EH (cell line): ENCODE measurements at places on chromosomes 16 and 17.

DNA sequence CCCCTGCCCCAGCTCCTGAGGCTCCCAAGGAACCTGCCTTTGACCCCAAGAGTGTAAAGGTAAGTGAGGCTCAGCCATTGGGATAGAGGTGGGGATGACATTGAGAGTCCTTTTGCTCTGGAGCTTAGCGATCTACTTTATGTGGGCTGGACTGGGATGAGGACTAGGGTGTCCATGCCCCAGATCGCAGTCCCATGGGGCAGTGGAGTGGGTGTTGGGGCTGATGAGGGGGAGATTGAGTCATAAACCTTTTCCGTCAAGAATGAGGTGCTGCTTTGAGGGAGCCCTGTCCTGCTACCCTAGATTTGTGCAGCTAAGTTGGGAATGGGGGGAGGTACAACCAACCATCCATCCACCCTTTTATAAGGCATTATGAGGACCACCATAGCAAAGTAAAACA is 351 bp downstream of the MYL4 start:
- no peak for DNase-seq

GRCh38 chr17:48459070-48459844 is 29.2 kb upstream of the SKAP1 start:
- no peak for DNase-seq

- no peak for DNase-seq
Observed at GRCh38 chr17:7789131-7789530, 44.9 kb upstream of the KDM6B start.

DNA sequence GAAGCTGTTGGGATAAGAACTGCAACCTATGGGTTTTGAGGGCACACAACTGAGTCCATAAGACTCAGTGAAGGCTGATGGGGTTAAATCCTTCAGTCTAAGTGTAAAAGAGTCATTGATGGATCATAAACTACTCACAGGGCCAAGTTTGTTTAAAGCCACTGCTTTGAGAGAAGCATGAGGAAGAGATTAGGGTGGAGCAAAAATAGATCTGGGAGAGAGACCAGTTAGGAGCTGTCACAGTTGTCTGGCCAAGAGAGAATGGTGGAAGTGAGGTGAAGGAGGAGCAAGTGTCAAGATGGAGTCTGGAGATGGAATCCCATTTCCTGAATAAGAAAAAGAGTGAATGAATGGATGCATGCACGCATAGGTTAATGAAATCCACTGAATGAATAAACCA is 379.1 kb upstream of the CDH11 start:
- DNase-seq = no peak

DNA sequence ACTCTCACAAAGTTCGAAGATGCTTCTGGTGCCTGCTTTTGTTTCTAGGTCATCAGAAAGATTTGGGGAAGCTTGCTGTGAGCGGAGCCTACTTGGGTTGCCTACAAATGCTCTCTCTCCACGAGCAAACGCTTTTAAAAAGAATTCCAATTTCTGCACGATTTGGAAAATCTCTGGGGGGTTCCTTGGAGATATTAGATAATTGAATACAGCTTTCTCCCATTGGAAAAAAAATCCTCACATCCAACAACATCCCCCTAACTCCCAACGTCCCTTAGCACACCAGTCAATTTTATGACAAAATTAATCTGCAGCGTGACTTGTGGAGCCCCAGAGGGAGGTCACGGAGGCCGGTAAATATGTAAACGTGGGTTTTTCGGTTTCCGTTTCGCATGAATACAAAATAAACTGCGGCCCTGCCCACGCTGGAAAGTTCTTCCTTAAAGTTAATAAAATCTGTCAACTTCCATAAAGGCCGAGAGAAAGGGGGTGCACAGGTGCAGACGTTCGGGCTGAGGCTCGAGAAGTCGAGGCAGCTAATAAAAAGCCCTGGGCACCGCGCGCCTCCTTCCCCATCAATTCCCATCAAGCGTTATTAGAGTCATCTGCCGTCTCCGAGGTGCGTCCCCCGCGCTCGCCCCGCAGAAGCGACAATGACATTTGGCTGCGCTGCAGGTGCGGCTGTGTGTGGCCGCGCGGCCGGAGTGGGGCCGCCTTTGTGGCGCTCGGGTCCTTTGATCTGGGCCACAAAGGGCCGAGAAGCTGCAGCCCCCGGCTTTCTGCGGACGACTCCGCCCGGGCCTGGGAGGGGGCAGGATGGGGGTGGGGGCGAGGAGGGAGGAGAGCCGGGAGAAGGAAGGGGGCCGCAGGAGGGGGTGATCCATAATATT is 37.6 kb downstream of the SALL1 start:
- DNase-seq = no peak

DNA sequence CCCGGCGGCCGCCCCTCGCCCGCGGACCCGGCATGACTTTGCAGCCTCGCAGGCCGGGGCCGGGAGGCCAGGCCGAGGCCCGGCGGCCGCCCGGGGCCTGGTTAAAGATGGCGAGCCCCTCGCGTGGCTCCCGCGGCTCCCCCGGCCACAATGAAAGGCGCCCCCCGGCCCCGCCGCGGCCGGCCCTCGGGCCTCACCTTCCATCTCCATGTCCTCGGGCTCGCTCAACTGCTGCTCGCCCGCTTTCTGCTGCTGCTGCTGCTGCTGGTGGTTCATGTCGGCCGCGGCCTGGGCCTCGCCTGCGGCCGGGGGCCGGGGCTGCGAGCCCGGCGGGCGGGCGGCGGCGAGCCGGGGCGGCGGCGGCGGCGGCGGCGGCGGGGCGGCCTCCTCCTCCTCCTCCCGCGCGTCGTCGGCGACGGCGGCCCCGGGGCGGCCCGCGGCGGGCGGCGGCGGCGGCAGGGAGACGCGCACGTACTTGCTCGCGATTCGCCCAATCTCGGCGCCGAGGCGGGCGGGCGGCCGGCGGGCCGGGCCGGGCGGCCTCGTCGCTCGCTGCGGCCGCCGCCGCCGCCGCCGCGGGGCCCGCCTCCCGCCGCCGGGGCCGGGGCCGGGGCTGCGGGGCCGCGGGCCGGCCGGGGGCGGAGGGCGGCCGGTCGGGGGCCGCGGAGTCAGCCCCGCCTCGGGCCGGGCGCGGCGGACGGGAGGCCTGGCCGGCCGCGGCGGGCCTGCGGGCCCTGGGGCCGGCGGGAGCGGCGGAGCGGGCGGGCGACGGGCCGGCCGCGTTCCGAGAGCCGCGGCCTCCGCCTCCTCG is 491 bp downstream of the USP7 start:
- peak; percentile 27 for DNase-seq

GRCh38 chr17:43601280-43602039 is 55.3 kb upstream of the ETV4 start:
- DNase-seq = no peak

- DNase-seq = no peak
Observed at GRCh38 chr17:61875285-61875684, 12.0 kb upstream of the BRIP1 start.

GRCh38 chr17:30173649-30174048 is 57.0 kb downstream of the NSRP1 start:
- no peak for DNase-seq

- DNase-seq = peak; percentile 37
Observed at GRCh38 chr17:7393613-7394451, 493 bp downstream of the PLSCR3 start.

GRCh38 chr17:31462261-31462660 is 70.8 kb downstream of the RAB11FIP4 start:
- DNase-seq = no peak

GRCh38 chr16:47060596-47060995 is 83.1 kb downstream of the NETO2 start:
- no peak for DNase-seq

DNA sequence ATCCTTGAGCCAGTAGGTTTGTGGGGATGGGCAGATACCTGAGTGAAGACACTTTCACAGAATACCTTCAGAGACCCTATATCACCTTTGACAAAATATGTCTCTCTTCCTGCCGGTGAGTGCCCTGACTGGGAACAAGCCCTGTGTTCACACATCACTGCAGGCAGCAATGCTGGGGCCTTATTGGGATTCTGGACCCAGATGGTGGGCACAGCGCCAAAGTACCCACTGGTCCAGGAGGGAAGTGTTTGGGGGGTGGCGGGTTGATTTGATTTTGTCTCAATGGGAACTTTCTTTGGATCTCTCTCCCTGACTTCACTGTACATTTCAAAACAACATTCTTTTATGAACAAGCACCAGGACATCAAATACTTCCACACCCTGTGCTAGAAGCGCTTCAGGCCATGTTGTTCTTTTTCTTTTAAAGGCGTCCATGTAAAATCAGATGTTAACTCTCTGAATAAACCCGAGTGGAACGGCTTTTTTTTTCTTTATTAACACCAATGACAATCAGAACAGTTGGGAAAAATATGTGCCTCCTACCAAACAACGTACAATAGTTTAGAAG is 62.4 kb upstream of the AKTIP start:
- peak; percentile 7 for DNase-seq

- DNase-seq = no peak
Observed at GRCh38 chr17:80646328-80646727, 101.7 kb downstream of the RPTOR start.

GRCh38 chr16:20844588-20844987 is 38.3 kb downstream of the REXO5 start:
- no peak for DNase-seq

- DNase-seq = no peak
Observed at GRCh38 chr17:17132746-17133145, 73.4 kb downstream of the PLD6 start.

DNA sequence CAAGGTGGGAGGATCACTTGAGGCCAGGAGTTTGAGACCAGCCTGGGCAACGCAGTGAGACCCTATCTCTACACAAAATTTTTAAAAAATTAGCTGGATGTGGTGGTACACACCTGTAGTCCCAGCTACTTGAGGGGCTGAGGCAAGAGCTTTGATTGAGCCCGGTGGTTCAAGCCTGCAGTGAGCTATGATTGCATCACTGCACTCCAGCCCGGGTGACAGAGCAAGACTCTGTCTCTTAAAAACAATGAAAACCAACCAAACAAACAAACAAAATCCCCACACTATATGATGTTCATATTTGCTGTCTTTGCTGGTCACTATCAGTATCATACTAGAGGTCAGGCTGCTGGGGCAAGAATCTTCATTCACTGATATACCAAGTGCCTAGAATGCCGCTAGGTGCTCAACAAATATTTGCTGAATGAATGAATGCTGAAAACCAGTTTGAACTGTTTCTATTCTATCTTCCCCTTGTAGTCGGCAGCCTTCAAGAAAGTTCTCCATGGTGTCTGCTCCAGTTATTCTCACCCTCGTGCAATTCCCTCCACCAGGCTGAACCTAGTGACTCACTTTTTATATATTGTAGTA is 127.0 kb downstream of the IRX3 start:
- DNase-seq = no peak

GRCh38 chr16:1643521-1643920 is 31.4 kb downstream of the CRAMP1 start:
- no peak for DNase-seq

DNA sequence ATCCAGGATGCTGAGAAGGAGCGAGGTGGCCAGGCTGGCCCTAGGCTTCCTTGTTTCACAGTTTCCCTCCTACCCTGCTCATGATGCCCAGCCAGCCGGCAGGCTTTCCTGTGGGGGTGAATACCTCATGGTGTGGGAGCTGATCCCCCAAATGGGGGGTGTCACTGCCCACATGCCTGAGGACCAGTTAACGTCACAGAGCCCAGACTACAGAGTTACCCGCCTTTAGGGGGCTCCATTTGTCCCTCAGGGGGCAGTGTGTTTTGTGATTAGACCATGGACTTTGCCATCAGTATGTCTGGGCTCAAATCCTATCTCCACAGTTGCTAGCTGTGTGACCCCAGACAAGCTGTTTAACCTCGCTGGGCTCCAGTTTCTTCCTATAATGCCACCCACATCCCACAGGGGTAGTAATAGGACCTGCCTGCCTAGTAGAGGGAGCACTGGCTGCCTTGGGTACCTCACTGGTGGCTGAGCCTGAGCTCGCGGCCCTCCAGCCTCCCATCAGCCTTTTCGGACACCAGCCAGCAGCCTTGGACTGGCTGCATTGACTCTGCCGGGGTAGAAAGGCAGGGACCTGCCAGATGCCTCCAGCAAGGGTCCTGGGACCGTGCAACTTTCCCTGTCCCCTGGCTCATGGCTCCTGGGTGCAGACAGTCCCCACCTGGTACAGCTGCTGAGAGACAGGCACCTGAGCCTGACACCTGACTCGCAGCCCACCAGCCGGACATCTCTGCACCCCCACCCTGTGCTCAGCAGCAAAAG is 87.5 kb upstream of the GSE1 start:
- DNase-seq = no peak

- peak; percentile 57 for DNase-seq
Observed at GRCh38 chr17:48907713-48908046, 527 bp upstream of the UBE2Z start.

DNA sequence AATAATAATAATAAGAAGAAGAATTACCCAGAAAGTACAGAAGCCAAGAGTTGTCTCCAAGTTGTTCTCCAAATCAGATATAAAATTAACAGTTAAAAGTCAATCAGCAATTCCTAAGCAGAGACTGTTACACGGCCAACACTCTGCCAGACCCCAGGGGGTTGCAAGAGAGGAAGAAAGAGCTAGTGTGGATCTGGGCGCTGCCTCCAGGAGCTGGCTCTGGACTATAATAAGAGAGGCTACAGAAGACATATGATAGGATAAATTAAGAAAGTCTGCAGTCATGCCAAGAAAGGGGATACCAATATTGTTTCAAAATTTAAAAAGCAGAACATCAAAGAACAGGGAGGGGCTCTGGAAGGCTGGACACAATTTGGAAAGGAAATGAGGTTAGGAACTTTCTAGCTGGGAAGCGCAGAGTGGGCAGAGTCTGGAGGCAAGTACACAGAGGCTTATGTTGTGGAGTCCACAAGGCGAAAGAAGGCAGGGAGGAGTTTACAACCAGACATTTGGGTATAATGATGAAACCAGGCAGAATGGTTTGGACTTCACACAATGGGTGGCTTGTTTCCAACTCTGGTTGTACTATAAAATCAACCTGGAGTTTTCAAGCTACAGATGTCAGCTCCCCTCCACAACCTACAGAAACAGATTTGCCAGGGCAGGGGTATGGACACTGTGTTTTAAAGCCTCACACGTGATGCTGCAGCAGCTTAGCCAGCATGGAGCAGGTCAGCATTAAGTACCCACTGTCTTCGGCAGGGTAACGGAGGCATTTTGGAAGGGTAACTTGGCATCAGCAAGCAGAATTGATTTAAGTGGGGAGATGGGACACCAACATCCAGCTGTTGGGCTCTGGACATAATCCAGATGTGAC is 49.4 kb downstream of the SLC39A11 start:
- DNase-seq = no peak

GRCh38 chr17:57577751-57578607 is 167.1 kb downstream of the CCDC182 start:
- peak; percentile 55 for DNase-seq

GRCh38 chr17:29154516-29155226 is 25.5 kb downstream of the MYO18A start:
- peak; percentile 53 for DNase-seq

DNA sequence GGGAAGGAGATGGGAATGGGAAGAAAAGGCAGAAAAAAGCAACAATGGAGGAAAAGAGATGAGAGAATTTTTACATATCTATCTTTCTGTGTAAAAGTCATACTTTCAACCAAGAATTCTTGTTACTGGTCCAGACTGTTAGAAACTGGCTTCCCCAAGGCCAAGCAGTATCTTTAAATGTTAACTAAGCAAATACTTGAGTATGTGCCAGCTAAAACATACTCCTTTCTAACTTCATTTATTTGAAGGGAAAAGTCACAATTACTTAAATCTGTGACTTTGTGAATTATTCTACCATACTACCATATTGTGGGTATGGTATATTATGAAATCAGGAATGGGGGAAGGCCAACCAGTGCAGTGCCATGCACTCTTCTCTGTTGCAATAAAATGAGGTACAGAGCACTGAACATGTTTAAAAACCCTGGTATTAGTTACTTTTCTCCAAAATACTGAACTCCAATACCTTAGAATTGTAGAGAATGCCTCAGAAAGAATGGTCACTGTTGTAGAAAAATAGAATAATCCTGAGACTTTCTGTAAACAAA is 92.3 kb upstream of the C17orf78 start:
- DNase-seq = peak; percentile 67

- peak; percentile 65 for DNase-seq
Observed at GRCh38 chr17:20128036-20128667, 119.0 kb downstream of the SPECC1 start.
